DMS53 (cell line): ENCODE measurements at places on chromosomes 12 and 14.

DNA sequence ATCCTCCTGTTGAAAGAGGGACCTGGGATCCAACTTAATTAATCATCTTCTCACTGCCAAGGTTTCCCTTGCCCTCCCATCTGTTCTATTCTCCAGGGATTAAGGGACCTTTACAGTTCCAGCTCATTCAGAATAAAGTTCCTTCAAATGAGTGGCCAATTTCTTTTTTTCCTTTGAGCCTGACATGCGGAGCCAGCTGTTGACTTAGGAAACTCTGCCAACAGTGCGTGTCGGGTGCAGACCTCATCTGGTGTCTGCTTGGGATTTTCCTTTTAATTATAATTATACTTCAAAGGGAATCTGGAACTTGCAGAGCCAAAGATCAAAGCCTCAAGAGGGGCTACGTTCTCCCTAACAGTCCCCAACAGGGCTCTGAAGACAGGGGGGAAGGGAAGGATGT is 64.8 kb downstream of the CCDC60 start:
- no peak for DNase-seq

GRCh38 chr12:27014859-27015729 is 910 bp upstream of the TM7SF3 start:
- DNase-seq = peak; percentile 59

DNA sequence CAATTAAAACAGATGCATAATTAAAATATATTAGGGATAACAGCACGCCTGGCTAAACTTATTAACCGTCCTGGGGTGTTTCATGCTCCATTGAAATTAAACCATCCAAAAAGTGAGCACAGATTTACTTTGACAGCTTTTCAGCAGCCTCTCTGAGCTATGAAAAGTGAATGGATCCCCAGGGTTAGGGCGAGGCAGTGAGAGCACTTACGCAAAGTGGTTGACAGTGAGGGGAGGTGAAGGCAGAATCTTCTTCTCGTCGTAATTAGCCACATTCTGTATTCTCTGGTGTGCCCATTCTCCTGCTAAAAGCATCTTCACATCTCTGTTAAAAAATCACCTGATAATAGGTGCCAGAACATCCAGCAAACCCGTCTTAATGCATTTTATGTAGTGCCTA is 1.9 kb downstream of the TMTC2 start:
- no peak for DNase-seq

DNA sequence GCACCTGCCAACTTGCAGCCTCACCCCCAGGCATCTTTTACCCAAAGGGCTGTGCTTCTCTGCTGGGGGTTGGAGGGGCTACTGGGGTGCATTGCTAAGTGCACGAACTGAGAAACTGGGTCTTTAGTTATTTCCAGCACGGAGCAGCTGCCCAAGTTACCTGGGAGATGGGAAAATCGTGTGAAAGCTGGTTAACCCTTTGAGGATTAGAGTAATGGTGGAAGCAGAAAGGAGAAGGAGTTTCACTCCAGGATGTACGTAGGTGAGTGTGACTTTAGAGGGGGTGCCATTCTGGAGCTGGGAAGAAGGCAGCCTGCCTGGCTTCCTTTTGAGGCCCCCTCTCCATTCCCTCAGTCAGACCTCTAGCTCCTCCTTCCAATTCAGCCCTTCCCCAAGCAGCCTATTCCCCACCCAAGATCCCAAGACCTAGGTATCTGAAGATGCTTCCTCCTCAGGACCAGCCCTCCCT is 1.0 kb upstream of the ADCY6 start:
- DNase-seq = peak; percentile 46

DNA sequence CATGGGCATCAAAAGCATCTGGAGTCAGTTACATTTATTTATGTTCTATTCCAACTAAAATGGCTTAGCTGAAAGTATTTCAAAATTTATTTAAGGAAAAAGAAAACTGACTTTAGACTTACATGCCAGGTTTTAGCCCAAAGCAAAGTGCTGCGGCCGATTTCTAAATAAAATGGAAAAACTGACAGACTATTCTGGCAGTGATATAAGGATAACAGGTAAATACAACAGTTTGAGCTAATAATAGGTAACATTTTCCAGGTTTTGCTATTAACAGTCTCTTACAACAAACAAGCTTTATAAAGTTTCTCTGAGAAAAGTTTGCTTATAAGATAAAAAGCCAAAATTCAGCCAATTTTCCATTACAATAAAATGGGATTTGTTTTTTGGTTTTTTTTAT is 937.2 kb upstream of the FLRT2 start:
- no peak for DNase-seq

- DNase-seq = no peak
Observed at GRCh38 chr12:119783787-119784186, 93.3 kb downstream of the CIT start.

DNA sequence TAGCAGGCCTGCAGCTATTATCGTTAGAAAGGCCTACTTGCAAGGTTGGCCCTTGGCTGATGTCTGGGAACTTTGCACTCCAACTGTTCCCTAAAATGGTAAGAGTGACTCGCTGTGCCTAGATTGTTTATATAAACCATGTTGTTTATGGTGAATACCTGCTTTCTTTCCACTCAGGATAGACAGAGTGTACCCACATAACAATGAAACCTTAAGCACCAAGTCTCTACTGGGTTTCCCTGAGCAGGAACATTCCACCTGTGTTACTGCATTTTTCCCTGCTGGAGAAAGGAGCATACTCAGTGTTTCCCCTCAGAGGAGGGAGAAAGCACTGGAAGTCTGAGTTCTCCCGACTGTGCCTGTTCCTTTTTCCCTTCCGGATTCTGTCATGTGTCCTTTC is 32.8 kb downstream of the ERP29 start:
- DNase-seq = no peak

- no peak for DNase-seq
Observed at GRCh38 chr12:91516695-91517047, 334.1 kb upstream of the DCN start.

DNA sequence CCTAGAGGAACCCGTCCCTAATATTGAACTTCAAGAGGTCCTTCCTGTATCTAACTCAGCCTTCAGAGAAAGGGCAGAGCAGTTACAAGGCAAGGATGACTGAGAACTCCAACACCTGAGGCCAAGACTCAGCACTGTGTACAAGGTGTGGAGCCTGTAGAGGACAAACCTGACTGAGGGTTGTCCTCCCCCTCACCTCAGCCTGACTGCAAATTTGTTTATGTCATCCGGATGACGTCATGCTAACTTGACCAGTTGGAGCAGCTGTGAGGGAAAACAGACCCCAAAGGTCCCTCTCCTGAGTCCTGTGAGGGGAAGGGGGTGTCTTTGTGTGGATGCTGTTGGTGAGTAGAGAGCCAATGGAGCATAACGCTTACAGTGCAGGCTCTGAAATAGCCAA is 4.3 kb downstream of the CRACR2A start:
- DNase-seq = peak; percentile 87

- DNase-seq = no peak
Observed at GRCh38 chr12:62862259-62862881, 72.6 kb downstream of the PPM1H start.

DNA sequence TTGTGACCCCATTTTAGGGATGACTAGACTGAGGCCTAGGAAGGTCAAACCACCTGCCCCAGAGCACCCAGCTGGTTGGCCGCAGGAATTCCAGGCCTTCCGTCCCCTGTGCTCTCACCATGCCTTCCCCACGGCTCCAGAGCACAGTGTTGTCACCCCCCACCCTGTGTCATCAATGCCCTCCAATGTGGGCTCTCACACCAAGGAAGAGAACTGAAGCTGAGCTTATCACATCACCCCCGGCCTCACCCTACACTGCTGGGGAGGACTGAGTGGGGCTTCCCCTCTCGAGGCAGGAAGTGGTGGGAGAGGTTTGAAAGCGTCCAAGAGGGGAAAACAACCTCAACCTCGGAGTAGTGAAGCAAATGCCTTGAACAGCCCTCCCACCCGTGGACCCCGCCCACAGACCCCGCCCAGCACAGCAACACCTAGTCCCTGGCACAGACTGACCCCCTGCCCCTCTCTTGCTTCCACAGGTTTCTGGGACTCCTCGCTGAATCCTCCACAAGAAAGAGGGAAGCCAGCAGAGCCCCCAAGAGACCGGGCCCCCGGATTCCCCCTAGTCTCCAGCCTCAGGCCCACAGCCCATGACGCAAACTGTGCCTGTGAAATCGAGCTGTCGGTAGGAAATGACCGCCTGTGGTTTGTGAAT is 97.2 kb downstream of the LGMN start:
- DNase-seq = no peak

- DNase-seq = no peak
Observed at GRCh38 chr12:111557271-111558106, 41.6 kb downstream of the ATXN2 start.

DNA sequence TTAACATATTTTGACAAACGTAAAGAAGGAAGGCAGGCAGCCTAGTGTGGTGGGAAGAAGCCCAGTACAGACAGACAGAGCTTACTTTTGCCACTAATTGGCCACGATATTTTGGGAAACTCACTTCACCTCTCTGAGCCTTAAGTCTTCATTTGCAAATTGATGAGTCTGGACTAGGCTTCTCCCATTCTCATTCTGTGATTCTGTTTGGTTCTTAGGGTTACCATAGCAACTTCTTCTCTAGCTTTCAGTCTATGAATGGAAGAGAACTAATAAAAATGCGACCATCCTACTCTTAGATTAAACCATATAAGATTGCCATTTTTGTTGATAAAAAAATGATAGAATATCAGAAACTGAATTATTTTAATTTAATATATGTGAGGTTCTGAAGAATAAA is 210.5 kb downstream of the SNAPC1 start:
- no peak for DNase-seq

- no peak for DNase-seq
Observed at GRCh38 chr14:106622200-106622745, 1095.9 kb downstream of the TMEM121 start.

- peak; percentile 98 for DNase-seq
Observed at GRCh38 chr14:90513161-90514014, 116.6 kb downstream of the CALM1 start.

- DNase-seq = no peak
Observed at GRCh38 chr14:61671082-61671481, 24.2 kb upstream of the HIF1A start.

DNA sequence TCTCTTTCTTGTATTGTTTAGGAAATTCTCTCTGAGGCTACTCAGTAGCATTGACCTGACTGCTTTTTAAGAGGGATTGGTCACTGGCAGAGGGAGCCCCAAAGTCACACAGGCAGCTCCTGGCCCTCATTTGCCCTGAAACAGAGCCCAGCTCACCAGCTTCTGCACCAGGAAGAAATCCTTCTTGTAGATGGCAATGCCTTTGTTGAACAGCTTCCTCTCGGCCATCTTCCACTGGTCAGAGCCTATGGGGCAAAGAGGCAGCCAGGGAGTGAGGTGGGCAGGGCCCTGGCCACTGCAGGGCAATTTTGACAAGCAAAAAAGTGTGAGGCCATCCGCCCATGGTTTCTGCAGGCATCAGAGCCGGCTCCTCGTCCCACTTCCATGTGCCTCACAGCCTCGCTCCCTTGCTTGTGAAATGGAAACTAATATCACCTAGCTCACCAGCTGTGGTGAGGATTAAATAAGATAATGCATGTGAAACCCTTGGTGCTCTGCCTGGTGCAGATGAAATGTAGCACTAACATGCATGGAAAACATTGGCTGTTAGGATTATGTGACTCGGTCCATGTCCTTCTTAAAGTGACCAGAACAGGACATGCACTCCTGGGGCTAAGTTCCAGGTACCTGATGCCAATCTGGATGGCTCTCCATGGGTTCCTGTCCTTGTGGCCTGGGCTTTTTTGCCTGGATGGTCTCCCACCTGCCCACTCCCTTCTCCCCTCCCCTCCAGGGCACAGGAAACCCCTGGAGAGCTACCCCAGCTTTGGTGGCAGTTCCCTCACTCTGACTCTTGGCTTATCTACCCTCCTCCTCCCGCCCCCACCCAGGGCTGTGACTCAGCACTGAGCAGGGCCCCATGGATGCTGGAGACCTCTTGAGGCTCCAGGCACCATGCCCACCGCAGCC is 11.2 kb upstream of the PNMA1 start:
- DNase-seq = no peak

- DNase-seq = no peak
Observed at GRCh38 chr14:68368850-68369249, 424.0 kb downstream of the ZFP36L1 start.

DNA sequence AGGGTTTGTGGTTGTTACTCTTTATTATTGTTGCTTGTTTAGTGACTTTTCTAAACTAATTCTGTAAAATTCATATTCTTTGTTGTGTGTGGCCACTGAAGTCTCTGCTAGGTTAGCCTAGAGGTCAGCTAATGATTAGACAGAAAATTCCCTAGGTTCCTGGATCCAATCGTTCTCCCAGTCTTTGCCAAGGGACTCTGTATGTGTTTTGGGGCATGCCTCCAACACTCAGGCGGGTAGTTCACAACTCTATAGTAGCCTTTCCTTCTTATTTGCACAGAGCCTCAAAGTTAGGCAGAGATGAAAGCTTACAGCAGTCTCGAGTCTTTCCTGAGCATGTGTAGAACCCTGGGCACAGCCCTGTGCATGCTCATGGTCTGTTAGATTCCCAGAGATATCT is 32.7 kb upstream of the RIN3 start:
- DNase-seq = no peak
